ENCODE measurements at places on chromosomes 1 and 21.
A peak's percentile ranks its signal among the peaks of the same experiment; 100 is the strongest.

GRCh38 chr21:45820171-45821091 lies 161.1 kb upstream of the COL6A1 start:
- peak; percentile 23 for DNase-seq

GRCh38 chr1:24910751-24911650 lies 19.1 kb downstream of the RUNX3 start:
- no peak for DNase-seq

GRCh38 chr1:33305016-33305415 lies 15.9 kb downstream of the A3GALT2 start:
- no peak for DNase-seq

GRCh38 chr1:118337346-118337745 lies 152.3 kb upstream of the SPAG17 start:
- DNase-seq: no peak

DNA sequence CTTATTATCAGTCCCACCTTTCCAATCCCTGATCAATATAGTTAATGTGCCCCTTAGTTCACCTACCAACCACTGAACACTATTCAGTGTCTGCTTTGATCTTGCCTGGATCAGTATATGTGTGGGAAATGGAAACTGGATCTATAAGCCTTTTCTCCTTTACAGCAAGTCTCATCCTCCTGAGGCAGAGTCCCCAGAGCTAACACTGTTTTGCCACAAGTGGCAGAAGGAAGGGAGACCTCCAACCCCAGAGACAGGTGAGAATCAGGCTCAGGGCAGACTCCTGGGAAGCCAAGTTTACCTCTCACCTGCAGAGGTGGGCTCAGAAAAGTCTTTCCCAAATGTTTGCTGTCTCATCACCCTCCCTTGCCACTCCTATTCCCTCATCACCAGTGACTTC lies at the start of gene OR6N2:
Gene OR6N2 (minus strand): TSS at position 101 of the 400 bp plus-strand sequence. CDS start 3,569 bp downstream, outside the sequence.
- DNase-seq: no peak

DNA sequence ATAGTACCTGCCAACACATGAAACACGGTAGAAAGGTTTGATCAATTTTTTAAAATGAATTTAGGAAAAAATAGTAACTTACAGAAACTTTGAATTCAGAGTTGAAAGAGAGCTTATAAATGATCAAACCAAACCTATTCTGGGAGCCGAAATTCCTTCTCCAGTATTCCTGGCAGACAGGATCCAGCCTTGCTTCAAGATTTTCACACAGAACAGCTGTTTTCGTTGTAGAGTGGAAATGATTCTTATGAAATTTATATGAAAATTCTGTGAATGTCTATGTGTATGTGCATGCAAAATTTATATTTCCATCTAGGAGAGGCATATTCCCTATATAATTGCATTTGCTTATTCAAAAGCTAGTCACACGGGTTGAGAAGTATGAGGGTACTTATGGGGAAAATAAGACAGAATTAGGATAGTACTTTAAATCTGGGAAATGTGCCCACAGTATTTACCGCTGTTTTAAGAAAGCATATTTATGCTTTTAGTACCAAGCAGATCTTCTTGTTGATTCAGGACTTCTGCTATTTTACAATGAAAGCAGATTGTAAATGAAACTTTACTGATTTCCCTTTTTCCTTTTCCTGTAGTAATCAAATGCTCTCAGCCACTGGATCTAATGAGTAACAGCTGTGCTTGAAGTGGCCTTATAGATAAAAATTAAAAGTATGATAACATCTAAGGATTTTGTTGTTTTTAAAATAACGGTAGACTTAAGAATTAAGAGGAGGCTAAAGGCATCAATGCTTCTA lies 30.4 kb downstream of the PRRX1 start:
- no peak for DNase-seq

GRCh38 chr21:41349619-41350390 lies 12.0 kb upstream of the MX2 start:
- no peak for DNase-seq

DNA sequence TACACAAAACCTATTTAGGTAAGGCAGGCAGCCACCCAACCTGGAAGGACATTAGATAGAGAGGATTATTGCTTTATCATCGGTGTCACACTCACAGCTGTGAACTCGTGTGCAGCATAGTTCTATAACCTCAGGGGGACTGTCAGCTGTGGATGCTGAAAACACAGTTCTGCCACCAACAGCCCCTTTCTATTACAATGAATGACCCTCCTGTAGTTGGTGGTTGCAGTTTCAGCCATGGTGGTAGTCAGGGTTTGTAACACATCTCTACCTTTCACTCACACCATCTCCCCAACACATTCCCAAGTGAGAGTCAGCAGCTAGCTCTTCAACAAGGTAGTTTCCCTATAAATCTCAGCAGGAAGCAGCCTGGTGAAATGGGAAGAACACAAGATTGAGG lies 136.8 kb downstream of the ZC3H11B start:
- DNase-seq: no peak

- DNase-seq: no peak
Measured at GRCh38 chr1:25695090-25695770, 78.6 kb downstream of the MAN1C1 start.

GRCh38 chr1:1343811-1344421 lies 5.3 kb downstream of the DVL1 start:
- no peak for DNase-seq

- DNase-seq: no peak
Measured at GRCh38 chr1:93699049-93699384, 17.4 kb upstream of the BCAR3 start.

DNA sequence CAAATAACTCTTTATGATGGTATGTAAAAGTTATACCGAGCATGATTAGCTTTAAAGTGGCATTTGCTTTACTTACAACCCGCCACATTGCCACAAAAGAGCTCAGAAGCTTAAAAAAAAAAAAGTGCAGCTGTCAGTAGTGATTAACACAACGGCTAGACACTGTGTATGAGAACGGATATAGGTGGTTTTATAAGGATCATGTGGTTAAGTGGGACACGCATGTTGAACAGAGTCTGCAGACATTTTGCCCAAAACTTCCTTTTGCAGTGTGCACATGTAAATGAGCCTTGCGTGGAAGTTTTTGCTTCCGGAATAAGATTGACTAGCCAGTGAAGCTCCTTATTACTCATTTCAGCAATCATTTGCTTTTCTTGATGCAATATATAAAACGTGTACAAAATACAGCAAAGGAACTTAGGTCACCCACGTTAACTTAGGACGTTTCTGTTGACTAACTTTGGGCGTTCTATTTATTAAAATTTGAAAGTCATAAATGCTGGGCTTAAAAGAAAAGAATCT lies 58.7 kb upstream of the RGS1 start:
- no peak for DNase-seq

DNA sequence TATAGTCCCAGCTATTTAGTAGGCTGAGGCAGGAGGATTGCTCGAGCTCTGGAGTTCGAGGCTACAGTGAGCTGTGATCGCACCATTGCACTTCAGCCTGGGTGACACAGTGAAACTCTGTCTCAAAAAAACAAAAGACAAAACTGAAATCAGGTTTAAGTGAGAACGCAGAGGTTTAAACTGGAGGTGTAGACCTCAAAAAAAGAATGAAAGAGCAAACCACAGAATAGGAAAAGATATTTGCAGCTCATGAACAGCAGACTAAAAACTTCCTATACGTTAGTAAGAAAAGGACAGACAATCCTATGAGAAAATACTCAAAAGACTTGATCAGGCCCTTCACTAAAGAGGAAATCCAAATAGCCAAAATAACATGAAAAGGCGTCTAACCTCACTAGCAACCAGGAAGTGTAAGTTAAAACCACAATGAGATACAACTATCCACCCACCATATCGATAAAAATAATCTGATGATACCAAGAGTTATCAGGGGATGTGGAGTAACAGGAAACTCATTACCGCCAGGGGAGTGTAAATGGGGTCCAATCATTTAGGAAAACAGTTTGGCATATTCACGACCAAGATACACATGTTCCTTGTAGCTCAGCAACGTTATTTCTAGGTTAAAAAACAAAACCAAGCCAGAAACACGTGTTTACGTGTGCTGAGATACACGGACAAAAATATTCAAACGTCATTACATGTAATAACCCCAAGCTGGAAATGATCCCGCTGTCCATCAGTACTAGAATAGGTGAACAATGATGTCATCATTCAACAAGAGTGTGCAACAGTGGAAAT lies 9.8 kb downstream of the TNFRSF9 start:
- DNase-seq: no peak

DNA sequence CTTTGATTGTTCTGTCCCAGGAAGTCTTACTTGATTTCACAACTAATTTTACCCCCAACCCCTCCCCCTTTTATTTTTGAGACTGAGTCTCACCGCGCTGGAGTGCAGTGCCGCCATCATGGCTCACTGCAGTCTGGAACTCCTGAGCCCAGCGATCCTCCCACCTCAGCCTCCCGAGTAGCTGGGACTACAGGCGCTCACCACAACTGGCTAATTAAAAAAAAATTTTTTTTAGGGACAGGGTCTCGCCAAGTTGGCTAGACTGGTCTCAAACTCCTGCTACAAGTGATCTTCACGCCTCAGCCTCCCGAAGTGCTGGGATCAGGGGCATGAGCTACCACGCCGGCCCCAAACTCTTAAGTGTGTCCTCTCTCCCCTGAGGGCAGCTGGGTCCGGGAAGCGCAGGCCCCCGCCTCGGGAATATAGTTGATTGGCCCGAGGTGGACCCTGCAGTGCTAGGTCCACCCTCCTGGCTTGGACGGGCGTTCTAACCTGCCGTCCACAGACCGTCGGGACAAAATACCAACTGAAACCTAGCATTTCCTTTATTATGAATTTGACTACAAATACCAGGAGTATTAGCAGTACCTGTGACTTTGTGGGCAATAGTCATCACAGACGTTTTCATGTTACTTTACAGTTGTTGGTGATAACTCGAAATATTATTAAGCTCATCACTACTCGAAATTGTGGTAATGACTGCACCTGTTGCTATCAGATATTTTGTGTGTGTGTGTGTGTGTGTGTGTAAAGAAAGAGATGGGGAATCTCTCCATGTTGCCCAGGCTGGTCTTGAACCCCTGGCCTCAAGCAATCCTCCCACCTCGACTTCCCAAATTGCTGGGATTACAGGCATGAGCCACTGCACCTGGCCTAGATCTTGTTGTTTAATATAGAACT lies 642 bp upstream of the PARP1 start:
- no peak for DNase-seq

- DNase-seq: no peak
Measured at GRCh38 chr1:33123266-33123665, 42.3 kb downstream of the AZIN2 start.

DNA sequence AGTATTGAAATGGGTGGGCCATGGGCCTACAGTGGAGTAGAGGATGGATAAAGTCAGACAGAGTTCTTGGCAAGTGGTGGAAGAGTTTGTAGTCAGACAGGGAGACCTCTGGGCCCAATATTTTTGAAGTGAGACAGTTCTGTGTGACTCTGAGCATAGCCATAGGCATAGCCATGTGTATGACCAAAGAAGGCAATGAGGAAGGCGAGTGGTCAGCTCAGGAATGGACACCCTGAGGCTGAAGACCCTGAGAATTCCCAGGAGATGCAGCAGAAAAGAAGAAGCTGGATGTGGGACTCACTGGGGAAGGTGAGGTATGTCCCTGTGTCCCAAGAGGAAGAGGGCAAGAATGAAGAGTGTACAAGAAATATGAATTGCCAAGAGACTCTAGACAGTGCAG lies 210.6 kb upstream of the IRF2BP2 start:
- no peak for DNase-seq

DNA sequence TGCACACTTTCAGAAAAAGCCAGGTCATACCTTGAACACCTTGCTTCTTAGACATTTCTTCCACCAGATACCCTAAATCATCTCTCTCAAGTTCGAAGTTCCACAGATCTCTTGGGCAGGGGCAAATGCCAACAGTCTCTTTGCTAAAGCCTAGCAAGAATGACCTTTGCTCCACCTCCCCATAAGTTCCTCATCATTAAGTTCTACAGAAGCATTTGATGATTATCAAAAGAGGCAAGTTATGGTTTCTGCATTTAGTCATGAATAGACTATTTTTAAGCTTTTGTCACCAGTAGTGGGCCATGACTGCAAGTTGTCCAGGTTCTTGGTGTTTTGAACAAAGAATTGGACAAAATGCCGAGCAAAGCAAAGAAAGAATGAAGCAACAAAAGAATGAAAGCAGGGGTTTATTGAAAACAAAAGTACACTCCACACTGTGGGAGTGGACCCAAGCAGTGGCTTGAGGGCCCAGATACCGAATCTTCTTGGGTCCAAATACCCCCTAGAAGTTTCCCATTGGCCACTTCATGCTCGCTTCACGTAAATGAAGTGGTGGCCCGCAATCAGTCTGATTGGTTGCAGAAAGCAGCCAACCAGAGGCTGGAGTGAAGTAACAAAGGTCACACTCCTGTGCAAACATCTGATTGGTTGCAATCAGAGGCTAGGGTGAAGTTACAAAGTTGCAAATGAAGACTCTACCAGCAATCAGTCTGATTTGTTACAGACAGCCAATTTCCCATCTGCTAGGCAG lies 9.8 kb upstream of the EGLN1 start:
- no peak for DNase-seq

DNA sequence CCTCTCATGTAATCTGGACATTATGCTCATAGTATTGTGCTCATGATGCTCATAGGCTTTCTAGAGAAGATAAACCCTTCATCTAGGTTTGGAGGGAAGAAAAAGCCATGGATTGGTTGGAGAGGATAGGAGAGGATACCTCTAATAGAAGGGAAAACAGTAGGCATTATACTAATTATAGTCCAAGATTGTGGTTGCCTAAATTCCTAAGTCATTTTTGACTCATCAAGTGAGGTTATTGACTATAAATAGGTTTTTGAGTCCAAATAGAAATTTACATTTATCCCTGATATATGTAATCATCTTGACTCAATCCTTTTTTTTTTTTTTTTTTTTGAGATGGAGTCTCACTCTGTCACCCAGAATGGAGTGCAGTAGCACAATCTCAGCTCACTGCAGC lies 5.0 kb downstream of the SYT11 start:
- no peak for DNase-seq

DNA sequence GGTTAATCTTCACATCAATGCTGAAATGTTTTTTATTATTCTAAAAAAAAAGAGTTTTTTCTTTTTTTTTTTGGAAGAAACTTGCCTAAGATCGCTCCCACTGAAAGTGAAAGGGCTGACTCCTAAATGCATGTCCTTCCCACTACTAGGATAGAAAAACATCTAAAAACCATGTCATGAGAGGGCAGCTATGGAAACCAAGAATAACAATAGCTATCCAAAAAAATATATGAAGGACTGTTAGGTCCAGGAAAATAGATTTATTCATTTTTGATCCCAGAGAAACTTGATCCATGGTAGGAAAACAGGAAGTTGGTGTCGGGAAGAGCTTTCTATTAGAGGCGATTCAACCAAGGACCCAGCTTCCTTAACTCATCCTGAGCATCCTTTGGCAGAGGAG lies 23.1 kb upstream of the ROR1 start:
- no peak for DNase-seq

DNA sequence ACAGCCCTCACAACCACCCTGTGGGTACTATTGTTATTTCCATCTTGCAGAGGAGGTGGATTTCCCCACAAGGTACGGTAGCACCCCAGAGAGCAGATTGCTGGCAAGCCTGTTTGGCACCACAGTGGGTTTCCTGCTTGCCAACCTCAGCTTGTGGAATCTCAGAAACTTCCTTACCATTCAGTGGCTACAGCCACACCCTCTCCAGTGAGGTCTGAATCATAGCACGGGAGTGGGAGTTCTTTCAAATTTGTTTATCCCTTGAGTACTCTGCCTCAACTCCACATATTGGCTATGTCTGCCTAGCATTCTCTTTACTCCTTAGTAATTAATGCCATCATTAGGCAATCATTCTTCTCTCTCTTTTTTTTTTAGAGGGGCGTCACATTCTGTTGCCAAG lies 162.1 kb downstream of the PTPRU start:
- DNase-seq: no peak

GRCh38 chr1:51667561-51667960 lies 50.7 kb downstream of the OSBPL9 start:
- DNase-seq: no peak

- no peak for DNase-seq
Measured at GRCh38 chr21:27379354-27379753, 412.5 kb upstream of the ADAMTS5 start.
